Amniotic epithelial cell (primary cell): ENCODE measurements at places on chromosomes 16 and 17.
A peak's percentile ranks its signal among the peaks of the same experiment; 100 is the strongest.

DNA sequence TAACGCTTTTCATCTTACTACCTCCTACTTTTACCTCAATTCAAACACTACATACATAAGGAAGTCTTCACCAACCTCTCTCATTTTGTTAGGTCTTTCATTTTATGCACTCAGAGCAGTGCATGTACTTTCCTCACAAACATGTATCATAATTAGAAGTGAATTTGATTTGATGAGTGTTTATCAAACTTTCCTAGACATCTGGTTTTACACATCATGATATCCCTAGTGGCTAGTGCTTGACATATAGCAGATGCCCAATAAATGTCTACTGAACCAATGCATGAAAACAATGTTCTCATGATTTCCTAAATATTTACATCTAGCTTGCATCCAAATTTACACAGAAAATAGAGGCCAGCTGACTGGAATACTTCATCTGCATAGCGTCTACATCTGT lies 323.4 kb upstream of the KIF2B start:
- no peak for DNase-seq

GRCh38 chr16:4328782-4329775 lies 13.2 kb downstream of the GLIS2 start:
- no peak for DNase-seq

DNA sequence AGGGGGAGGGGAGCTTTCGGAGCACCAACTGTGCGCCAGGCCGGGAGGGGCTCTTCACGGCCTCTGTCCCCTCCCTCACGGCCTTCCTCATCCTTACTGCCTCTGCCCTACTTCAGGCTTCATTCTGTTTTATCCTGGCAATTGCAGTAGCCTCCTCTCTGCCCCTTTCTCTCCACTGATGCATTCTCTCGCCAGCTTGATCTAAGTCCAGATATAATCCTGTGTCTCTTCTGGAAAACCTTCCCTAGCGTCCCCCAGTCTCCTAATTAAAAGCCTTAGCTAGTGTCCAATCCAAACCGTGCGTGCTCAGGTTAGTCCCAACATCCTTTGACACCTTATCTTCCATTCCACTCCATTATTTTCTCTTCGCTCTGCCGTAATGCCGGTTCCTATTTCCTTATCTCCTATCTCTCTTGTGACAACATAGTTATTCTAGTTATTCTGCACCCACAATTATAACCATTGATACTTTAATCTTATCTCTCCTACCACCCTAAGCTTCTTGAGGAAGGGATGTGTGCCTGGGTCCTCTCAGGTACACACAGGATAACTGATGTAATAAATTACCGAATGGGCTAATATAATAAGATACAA lies 869 bp downstream of the ZNF48 start:
- DNase-seq: no peak

DNA sequence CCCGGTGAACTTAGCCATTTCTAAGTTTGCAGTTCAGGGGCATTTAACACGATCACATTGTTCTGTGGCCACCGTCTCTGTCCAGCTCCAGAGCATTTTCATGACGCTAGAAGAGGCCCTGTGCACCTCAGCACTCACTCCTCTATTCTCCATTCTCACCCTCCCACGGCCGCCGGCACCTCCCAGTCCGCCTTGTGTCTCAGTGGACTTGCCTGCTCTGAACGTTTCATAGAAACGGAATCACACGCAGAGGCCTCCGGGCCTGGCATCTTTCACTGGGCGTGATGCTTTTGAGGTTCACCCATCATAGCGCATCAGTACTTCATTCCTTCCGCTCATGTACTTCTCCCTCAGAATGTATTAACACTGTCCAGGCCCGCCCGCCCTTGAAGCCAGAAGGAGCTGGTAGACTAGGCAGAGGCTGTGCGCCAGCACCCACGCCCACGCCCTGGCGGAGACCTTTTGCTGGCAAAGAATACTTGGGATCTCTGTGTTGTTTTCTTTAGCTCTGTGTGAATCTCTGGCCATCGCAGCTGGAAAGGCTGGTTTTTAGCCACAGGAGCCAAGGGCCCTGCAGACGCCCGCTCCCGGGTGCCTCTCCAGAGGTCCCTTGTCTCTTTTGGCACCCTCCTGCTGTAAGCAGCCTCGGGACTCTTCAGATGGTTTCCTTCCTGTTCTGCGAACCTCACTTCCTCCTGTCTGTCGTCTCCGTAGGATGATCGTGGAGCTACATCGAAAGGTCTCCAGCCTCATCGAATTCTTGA lies 23.4 kb upstream of the JPT2 start:
- DNase-seq: no peak

DNA sequence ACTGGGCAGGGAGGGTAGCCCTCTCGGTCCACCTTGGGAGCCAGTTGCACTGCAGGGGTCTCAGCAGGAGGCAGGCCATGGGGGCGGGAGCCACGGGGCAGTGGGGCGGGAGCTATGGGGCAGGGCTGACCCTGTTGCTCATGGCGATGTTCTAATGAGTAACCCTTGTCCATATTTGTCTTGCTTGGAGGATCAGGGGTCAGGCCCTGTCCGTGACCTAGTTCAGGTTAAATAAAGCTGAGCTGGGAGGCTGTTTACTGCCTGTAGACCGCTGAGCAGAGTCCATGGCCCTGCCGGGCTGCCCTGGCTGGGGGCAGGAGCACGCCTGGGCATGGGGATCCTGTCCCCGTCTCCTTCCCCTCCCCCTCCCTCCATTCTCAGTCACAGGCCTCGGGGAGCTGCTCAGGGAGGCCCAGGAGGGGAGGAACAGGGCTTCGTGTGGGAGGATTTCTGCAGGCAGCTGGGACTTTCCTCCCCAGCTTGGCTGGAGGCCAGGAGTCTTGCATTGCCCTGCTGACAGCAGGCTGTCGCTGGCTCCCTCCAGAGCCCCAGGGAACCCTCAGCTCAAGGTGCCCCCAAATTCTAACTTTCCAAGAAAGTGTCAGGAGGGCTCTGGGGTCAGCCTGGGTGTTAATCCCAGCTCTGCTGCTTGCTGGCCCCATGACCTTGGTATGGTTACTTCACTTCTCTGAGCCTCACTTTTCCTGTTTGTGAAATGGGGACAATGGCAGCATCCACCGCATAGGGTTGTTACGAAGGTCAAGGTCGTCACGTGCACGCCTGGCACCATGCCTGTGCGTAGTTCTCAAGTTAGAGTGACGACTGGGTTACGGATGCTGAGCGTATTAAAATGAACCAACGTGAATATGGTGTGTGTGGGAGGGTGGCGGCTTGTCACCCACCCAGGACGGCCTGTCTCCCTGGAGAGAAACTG lies 6.1 kb upstream of the SERPINF2 start:
- peak; percentile 91 for DNase-seq

- DNase-seq: peak; percentile 82
Observed at GRCh38 chr17:72119873-72120641, 763 bp upstream of the SOX9 start.

- peak; percentile 80 for DNase-seq
Observed at GRCh38 chr17:57649731-57650484, 95.2 kb downstream of the CCDC182 start.

DNA sequence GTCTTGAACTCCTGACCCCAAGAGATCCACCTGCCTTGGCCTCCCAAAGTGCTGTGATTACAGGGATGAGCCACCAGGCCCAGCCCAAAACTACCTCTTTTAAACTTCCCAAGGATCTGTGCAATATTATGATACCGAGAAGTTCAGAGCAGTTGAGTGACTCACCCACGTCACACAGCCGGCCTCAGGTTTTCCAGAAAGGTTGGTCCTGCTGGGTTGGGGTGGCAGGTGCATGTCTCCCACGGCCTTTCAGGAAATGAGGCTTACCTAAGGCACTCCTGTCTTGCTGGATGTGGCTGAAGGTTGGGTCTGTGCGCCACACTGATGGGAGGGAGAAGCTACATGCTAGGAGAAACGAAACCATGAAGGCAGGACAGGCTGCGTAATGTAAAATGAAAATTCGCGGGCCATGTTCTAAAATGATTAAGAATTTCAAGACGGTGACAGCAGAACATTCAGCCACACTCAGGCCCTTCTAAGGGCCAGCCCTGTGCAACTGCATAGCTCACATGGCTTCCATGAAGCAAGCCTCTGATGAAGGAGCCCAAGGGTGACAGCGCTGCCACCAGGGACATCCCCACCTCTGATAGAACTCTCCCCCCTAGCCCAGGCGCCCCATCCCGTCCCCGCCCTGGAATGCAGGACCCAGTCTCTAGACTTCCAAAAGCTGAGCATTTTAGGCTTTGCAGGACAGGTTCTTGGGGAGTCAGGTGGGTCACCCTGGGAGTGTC lies 6.6 kb upstream of the GLIS2 start:
- DNase-seq: no peak

GRCh38 chr16:17835118-17835876 lies 364.5 kb upstream of the XYLT1 start:
- DNase-seq: peak; percentile 8

DNA sequence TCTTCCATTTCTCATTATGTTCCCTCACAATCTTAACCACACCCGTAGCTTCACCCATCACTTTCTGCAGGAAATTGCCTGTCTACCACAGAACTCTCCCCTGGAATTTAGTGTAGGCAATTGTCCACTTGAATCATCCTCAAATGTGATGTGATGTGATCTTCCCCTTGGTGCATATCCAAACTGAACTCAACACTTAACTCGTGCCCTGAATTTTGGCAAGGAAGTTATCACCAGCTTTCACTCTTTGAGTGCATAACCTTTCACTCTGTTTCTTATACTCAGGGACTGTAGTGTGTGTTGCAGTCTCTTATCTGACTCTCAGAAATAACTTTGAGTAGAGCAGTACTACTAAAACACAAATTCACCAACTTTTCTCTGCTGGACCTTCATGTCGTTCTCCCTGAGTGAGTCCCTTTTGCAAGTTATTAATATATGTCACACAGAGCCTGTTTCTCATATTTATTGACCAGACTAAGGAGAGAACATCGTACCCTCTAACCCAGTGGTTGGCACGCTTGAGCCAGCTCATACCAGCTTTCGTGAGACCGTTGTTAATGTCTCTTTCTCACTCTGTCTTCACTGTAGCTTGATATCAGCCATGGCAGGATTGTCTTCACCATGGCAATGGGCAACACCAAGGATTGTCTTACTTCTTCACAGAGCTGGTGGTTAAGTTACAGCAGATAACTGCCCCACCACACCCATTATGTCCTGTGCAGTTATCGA lies 558.9 kb upstream of the HSBP1 start:
- no peak for DNase-seq

- DNase-seq: no peak
Observed at GRCh38 chr17:44354582-44355561, 8.8 kb downstream of the FAM171A2 start.

DNA sequence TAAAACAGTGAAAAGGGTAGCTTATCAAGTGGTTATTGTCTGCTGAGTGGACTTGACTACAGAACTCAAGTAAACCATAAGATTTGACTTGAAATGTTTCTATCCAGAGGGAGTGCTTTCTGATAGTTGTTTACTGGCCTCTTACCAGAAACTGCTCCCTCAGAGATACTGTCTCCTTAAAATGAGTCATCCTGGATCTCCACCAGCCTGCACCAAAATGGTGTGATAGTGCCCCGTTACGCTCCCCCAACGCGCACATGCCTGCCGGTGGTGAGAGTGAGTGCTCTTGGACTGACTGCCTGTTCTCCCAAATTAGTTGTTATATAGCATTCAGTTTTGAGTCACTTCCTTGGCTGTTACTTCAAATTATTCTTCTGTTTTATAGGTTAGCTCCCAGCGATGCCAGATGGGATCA lies 22.9 kb downstream of the PRCD start:
- peak; percentile 91 for DNase-seq

- DNase-seq: no peak
Observed at GRCh38 chr17:64398320-64398719, 7.7 kb upstream of the PECAM1 start.

GRCh38 chr16:75485230-75486013 lies 9.8 kb downstream of the CHST6 start:
- DNase-seq: no peak

- no peak for DNase-seq
Observed at GRCh38 chr16:67529582-67530012, 968 bp downstream of the RIPOR1 start.

DNA sequence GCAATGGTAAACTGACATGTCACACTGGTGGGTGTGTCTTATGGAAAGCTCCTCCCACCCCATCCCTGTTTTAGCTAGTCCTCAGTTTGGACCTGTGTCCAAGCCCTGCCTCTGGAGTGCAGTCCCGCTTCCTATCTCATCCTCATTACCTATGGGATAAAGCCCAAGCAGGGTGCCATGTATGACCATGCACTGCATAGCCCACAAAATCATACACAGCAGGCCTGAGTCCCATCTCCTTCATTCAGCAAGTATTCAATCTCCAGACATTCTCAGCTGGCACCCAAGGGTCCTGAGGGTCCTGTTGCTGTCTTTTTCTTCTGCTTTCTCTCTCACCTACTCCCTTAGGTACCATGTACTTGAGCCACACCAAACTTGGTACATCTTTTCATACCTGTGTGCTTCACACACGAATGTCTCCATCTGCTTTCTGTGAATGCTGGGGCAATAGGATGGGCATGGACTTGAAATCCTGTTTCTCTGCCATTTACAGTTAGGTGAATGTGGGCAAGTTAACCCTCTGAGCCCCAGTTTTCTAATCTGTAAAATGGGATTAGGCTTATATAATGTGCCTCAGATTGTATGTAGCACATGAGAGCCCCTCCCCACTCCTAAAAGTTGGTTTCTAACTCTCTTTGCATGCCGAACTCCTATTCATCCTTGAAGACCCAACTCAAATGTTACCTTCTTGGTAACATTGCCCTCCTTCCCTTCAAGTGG lies 28.5 kb downstream of the TNS4 start:
- DNase-seq: peak; percentile 69

GRCh38 chr17:68621065-68621464 lies 19.9 kb upstream of the FAM20A start:
- DNase-seq: no peak

GRCh38 chr17:78284146-78284545 lies 52.7 kb downstream of the TMEM235 start:
- DNase-seq: peak; percentile 99

DNA sequence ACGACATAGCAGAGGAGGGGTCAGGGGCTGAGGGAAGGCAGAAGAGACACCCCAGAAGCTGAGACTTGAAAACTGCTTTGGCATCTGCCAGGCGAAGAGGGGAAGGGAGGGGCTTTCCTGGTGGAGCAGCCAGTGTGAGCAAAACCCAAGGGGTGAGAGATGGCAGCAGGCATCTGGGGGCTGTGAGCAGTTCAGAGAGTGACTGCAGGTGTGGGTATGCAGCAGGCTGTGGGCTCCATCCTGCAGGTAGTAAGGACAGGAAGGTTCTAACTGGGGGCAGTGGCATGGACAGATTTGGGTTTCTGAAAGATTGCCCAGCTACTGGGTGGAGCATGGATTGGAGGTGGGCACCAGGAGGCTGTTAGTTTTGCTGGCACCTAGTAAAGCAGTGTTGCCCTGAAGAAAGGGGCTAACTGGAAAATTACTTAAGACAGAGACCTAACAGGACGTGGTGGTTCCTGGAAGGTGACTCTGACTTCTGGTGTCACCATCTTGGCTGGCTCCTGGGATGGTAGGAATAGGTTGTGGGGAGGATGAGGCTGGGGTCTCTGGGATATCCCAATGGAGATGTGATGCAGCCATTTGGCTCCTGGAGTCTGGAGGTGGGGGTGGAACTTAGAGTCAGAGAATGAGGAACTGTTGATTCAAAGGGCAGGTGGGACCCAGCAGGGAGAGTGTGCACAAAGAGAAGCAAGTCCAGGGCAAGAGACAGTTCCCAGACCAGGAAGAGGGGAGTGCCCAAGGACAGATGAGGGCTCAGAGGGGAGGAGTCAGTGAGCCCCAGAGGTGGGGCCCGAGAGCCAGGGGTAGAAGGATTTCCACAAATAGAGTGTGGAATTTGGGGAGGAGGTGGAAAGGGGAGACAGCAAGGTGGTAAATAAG lies 11.2 kb downstream of the BCL7C start:
- no peak for DNase-seq
